ENCODE measurements at places on chromosomes 16 and 17.
A peak's percentile ranks its signal among the peaks of the same experiment; 100 is the strongest.

DNA sequence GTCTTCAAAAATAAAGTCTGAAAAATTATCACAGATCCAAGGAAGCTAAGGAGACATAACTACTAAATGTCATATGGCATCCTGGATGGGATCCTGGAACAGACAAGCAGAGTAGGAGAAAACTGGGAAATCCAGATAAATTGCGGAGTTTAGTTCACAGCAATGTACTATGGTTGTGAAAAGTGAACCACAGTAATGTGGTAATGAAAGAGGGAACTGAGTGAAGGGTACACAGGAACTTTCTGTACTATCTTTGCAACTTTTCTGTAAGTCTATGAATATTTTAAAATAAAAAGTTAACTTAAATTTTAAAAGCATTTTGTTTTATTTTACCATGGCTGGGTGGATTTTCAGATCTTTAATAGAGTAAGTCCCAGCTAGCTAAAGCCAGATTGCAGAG lies 16.3 kb downstream of the SLFN12L start:
- DNase-seq: no peak

GRCh38 chr16:87895641-87896141 lies 26.4 kb upstream of the SLC7A5 start:
- DNase-seq: peak; percentile 56

DNA sequence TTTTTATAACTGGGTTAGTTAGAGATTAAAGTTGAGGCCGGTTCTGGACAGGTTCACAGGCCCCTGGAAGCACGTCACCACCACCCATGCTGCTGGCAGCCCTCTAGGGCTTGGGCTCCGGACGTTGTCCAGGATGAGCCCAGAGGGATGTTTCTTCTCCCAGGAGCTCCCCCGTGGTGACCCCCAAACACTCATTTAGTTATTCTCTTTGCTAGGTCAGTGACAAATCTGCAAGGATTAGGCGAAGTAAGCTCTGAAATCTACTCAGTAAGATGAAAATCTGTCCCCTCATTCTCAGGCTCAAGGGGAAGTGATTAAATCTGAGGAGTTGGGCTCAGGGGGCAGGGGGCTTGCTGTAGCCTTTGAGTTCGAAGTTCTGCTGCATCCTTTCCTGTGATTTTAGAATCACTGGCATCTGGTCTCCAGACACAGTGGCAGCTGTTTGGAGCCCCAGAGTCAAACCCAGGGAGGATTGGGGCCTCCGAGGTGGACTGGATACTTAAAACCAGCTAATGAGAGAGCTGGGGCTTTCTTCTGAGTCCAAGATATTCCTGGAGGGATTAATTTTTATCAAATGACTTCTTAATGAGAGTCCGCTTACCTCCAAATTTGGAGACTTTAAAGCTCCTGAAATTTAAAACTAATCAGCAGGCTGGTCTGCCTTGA lies 49.2 kb upstream of the HS3ST2 start:
- no peak for DNase-seq

GRCh38 chr17:46135126-46135812 lies 58.0 kb downstream of the KANSL1 start:
- no peak for DNase-seq

- DNase-seq: no peak
These were observed 5.6 kb downstream of the SF3B3 start for GRCh38 chr16:70529051-70529777.

DNA sequence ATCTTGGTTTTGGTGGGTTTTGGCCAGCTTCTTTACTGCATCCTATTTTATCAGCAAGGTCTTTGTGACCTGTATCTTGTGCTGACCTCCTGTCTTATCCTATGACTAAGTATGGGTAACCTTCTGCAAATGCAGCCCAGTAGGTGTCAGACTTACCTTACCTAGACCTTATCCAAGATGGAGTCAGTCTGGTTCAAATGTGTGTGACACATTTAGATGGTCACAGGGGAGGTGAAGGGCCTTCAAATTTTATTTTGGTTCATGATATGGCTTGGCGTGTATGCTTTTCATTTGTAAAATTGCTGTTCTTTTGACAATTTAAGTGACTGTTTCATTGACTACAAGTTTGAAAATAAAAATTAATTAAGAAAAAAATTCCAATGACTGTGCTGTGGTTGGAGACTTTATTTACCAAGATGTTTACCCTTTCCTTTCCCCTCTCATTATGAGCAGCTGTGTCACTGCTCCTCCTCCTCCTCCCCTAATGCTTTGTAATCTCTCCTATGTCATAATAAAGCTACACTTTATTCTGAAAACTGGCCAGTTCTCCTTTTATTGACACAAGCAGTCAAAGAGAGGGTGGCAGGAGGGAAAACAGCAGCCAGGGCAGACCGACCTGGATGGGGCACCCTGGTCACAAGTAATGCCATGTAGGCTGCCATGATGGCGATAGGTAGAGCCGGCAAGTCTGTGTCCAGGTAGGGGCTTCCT lies 49.4 kb downstream of the TNFRSF13B start:
- DNase-seq: no peak

DNA sequence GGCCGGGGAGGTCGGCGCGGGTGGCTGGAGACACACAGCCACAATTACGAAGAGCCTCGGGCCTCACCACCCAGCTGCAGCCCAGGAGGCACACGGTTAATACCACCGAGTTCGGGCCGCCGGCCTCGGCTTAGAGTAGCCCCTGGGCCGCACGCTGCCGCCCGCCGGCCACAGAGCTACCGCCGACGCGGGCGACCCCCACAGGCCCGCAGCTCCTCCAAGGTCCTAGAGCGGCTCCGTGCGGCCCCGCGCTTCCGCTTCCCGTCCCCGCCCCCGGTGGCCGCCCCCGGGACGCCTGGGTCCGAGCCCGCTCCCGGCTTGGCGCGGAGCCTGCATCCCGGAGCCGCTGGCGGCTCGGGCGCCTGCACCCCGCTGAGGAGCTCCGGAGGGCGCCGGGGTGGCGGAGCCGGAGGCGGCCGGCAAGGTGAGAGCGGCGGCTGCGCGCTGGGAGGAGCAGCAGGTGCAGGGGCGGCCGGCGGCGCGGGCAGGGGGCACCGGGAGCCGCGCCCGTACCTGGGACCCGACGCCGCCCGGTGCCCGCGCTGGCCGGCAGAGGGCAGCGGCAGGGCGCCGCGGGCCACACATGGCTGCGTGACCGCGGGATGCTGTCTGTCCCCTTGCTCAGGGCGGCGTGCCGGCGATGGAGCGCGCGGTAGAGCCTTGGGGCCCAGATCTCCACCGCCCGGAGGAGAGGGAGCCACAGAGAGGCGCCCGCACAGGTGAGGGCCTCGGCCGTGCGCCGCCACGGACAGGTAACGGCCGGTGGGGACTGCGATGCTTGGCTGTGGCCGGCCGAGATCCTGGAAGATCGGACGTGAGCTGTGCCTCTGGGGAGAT lies at the start of gene ZNF48:
TSS of gene ZNF48 (plus strand) at position 266 of the 837 bp plus-strand sequence. CDS start at position 641, 375 bp downstream.
- DNase-seq: peak; percentile 52

- DNase-seq: no peak
These were observed 6.5 kb upstream of the PRR29 start for GRCh38 chr17:63991611-63992010.

GRCh38 chr17:63537991-63538692 lies 12.1 kb upstream of the DCAF7 start:
- DNase-seq: no peak

- no peak for DNase-seq
These were observed 999.5 kb upstream of the EEF2KMT start for GRCh38 chr16:6096931-6097670.

- no peak for DNase-seq
These were observed 4.4 kb upstream of the ACTG1 start for GRCh38 chr17:81517009-81517338.

DNA sequence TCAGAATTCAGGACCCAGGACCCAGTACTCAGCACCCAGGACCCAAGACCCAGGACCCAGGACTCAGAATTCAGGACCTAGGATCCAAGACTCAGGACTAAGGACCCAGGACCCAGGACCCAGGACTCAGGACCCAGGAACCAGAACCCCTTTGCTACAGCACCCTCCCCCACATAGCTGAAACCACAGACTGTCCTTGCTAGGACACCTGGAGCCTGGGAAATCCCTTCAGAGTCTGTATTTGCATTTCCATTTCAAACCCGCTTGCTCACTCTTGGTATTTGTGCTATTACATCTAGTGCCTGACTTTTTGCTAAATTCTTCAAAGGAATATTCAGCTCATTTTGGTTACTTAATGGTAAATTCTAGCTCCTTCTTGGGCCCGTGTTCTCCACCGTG lies 275.8 kb upstream of the MAF start:
- no peak for DNase-seq

- DNase-seq: no peak
These were observed 2.7 kb downstream of the FBXO31 start for GRCh38 chr16:87380881-87381280.

- DNase-seq: no peak
These were observed 81.7 kb downstream of the SKAP1 start for GRCh38 chr17:48348352-48348751.

GRCh38 chr17:8188263-8188839 lies 1.6 kb downstream of the BORCS6 start:
- DNase-seq: no peak

DNA sequence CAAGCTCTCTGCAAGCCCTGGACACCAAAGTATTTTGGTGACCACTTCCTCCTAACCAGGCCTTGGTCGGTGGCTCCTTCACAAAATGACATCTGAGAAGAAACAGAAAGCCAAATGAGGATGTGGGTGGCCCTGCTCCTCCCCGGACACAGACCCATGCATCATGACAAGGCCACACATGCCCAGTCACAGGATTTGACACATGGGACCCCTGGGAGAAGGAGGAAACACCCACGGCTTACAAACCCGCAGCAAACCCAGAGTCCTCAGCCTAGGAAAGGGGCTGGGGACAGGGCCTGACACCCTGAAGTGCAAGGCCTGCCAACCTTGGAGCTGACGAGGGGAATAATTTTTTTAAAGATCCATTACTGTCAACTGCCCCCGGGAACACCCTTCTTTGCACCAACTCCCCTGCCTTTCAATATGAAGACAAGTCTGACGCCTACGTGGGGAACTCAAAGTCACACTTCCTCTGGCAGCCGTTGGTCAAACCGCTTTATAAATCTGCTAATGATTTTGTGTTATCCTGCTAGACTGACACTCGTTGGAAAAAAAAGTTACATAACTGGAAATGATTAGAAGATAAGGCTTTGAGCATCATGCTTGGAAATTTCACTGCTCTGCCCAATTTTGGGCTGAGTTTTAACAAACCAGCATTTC lies 41.3 kb downstream of the GAS7 start:
- DNase-seq: no peak

GRCh38 chr17:7717756-7718350 lies 309 bp downstream of the DNAH2 start:
- DNase-seq: no peak

GRCh38 chr17:17935321-17936271 lies 36.6 kb downstream of the TOM1L2 start:
- no peak for DNase-seq

DNA sequence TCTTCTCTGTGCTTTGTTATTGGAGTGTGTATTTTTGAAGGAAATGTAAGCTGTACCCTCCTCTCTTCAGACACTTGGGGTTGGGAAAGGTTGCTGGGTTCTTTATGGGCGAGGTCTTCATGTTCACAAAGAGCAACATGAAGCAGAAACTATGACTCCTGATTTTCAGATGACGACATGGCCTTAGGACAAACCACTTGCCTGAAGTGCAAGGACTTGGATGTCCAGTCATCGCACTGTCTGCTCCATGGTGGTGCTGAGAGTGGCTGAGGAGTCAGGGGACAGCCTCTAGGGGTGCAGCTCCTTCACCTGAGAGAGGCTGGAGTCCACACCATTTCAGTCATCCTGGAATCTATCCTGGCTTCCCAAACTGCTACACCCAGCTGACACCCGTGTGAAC lies 183.9 kb upstream of the CDH5 start:
- no peak for DNase-seq

DNA sequence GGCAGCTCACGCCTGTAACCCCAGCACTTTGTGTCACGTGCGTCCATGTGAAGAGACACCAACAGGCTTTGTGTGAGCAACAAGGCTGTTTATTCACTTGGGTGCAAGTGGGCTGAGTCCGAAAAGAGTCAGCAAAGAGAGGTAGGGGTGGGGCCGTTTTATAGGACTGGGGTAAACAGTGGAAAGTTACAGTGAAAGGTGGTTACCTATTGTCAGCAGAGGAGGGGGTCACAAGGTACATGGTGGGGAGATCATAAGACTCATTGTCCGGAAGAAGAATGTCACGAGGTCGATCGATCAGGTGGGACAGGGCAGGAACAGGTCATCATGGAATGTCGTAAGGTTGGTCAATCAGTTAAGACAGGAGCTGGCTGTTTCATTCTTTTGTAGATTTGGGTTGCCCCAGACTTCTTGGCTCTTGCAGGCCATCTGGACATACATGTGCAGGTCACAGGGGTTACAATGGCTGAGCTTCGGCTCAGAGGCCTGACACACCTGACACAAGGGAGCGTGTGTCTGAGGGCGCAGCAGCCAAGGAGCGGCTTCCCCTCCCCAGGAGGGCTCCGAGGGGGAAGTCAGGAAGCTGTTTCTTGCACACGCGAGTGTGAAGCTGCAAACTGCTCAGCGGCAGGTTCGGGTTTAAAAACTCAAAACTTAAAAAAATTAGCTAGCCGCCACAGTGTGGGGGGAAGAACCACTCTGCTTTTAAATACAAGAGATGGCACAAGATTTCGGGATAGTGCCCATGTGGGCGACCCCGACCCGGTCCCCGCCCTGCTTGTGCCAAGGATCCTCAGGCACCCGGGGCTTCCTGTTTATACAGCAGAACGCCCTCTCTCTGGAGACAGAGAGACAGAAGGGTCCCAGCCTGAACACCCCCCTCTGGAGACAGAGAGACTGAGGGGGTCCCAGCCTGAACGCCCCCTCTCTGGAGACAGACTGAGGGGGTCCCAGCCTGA lies 12.4 kb upstream of the TEX19 start:
- DNase-seq: no peak

DNA sequence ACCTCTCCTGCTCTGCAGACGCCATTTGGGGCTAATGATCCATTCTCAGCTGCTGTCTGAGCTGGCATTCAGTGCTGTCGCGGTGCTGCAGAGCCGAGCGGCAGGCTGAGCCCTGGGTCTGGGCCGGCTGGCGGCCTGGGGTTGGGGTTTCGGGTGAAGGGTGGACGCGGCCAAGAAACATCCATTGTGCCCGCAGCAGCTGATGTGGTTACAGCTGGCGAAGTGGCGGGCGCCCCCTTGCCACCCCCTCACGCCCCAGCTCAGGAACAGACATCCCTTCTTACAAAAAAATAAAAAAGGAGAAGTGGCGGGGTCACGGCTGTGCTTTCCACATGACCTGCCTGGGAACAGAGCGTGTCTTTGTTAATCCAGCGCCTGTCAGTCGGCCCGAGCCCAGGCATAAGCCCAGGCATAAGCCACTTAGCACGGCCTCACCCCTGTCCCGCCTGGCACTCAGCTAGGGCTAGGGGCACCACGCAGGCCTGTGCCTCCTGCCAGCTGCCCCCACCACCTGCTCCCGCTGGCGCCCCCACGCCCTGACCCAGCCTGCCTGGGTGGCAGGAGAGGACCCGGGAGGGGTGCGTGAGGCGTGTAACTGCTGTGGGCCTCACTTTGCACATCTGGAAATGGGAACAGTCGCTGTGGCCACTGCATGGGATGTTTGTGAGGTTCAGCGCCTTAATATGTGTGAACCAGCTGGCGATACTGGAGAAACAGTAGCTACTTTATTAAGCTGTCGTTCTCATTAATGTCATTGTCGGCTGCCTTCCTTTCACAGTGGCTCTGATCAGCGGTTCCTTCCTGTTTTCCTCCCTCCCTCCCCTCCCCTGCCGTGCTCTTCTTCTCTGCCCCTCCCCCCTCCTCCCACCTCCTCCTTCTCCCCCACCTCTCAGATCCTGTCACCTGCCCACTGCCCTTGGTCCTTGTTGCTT lies 197.7 kb upstream of the CIBAR2 start:
- no peak for DNase-seq

GRCh38 chr17:44614862-44615261 lies 41.4 kb upstream of the MEIOC start:
- DNase-seq: no peak

GRCh38 chr17:50832864-50833381 lies 2.5 kb upstream of the WFIKKN2 start:
- DNase-seq: no peak

Measured in stimulated activated CD4-positive, alpha-beta T cell treated with anti-CD3 and anti-CD28 coated beads, Interleukin-1b, Interleukin-23, amount 100 ng/mL, for 24 hours (primary cell).